ENCODE measurements at places on chromosomes 2 and 18.

- DNase-seq, result no peak
Observed at GRCh38 chr2:6011921-6012320, 319.7 kb downstream of the SOX11 start.

DNA sequence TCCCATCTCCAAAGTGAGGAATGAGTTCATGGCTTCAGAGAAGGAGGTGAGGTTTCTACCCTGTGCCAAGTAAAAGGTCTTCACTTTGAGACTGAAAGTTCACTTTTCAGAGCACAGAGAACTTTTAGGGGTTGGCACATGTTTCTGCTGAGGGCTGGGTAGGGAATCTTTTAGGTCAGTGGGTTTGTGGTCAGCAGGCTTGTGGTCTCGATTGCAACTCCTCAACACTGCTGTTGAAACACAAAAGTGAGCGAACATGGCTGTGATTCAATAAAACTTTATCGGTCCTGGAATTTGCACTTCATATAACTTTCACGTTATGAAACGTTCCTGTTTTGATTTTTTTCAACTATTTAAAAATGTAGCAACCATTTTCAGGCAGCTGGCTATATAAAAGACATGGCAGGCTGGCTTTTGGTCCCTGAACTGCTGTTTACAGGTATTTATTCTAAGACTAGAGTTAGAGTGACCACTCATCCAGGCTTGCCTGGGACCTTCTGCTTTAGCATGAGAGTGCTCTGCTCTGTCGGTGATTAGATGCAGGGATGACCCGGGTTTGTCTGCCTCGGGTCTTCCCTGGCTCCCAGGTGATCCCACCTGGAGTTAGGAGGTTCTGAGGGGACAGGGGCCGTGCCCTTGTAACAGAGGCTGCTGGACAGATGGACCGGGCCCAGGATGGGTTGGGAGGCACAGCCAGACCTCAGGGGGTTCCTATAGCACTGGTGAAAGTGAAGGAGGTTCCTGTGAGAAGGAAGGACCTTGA, 62.7 kb upstream of the TAF1B start:
- no peak for DNase-seq

GRCh38 chr2:54499661-54500060, 43.5 kb downstream of the SPTBN1 start:
- no peak for DNase-seq

GRCh38 chr2:3265981-3266924, 111.4 kb downstream of the EIPR1 start:
- no peak for DNase-seq

DNA sequence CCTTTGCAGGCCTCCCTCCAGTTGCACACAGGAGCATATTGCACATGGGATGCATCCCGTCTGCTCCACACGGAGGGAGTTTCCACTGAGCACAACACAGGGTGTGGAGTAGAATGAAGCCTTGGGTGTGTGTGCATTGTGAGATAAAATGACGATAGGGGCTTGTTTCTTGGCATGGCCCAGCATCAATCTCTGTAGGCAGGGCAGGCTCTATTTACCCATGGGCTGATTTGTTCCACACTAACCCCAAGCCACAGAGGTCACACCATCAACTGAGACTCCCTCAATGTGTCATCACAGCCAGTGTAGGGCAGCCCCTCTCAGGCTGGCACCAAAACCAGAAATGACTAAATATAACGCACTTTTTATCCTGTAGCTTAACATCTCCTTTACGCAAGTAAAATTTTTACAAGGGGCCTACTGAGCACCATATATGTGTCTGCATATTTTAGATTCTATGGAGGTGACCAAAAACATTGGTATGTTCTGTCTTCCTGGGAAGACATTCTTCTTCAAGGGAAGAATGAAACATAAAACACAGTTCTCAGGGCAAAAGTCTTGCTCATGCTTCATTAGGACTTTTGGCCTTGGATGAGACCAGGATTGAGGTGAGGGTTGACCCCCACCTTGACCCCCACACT, 2.7 kb upstream of the GKN1 start:
- DNase-seq, result no peak

DNA sequence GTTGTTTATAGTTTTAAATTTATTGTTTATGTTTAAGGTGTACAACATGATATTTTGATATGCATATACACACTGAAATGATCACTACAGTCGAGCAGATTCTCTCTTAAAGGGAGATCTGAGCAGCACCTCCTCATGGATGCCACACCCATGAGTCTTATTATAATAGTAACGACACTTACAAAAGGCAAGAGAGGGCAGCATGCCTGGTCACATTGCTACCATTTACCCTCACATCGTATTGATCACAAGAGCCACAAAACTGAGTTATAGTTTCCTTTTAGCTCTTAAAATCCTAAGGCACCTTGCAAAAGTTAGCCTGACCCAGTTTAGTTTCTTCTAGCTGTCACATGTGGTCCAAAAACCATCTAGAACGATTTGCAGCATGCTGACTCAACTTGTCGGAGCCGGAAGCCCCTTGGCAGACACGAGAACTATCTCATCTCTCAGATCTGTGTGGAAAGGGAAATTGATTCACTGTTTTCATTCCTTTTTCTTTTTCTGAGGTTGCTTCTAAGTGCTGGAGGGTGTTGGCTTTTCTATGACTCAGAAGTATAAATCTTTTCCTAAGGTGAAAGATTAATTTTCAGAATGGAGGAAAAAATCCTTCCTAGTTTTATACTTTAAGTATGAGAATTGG, 85.3 kb downstream of the CDC42EP3 start:
- peak; percentile 35 for DNase-seq

DNA sequence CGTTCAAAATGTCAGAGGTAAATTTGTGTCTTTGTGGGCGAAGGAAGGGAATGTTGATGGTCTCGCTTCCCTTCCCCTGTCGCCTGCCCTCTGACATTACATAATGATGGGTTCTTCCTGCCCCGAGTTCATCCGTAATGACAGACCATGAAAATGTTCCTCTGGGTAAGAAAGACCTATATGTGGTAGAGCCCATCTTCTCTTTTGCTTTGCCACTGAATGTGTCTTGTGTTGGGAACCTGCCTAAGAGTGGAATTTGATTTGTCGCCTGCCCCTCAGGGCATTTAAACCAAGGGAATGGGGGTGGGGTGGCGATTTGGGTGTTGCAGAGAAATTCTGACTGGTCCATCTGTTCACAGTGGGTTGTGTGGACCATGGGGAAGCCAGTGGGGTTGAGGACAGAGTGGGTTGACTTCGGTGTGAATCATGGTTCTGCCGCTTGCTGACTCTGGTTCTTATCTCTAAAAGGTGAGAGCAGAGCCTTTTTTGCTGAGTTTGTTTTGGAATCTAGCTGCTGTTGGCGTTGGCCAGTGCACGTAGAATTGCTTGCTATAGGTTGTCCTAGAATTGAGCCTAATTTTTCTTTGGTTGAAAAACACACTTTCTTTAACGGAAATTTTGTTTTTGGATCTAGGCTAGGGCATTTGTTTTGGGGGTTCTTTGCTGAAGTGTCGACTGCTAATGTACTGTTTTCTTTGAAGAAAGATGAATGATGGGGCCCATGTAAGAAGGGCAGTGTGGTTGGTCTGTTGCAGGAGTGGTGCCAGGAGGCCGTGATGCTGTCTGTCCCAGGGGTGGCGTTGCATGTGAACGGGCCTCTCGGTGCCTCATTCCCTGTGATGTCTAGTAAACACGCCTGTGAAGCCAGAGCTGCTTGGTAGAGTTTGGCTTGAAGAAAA, 1.3 kb downstream of the INPP4A start:
- DNase-seq, result no peak

DNA sequence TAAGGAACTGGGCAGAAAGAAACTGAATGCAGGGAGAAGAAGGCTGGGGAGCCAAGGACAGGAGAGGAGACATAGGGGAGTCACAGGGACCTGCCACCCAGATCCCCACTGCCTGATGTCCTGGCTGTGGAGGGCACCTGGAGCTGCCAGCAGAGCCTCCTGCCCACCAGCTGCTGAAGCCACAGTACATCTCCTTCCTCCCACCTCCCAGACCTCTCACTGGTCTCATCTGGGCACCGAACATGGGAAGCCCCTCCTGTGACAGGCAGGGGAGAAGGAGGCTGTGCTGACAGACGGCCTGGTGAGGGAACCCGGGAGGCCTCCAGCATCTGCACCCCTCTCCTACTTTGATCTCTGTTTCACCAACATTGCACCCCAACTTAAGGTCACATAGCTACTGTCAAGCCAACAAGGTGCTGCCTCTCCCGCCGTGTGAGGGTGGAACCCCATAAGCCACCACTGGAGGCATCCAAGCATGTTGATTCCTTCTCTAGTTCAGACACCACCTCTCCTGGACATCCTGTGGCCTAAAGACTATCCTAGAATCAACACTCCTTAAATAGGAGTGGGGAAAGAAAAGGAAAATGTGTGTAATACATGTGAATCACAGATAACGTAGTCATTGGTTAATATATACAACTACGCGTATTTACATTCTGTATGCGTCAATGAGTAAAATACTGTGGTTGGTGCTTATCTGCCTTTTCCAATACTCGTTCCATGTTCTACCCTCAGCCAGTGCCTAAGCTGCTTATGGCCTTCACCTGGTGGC, 3.5 kb upstream of the RNPEPL1 start:
- no peak for DNase-seq

- no peak for DNase-seq
Observed at GRCh38 chr18:582465-582864, 2.3 kb downstream of the CETN1 start.

DNA sequence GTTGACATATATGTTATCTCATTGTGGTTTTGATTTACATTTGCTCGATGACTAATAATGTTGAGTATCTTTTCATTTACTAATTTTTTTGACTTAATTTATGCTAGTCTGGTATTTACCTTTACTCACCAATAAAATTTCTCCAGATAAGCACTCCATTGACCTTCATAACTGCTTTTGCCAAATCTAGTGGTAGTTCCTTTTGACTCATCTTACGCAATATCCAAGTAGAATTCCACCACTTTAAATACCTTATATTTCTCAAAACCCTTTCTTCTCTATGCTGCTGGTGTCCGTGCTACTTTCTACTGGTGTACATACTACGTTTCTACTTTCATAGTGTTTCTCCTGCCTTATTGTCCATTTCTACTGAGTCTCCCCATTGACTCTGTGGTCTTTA, 407.6 kb upstream of the SPHKAP start:
- DNase-seq, result no peak

DNA sequence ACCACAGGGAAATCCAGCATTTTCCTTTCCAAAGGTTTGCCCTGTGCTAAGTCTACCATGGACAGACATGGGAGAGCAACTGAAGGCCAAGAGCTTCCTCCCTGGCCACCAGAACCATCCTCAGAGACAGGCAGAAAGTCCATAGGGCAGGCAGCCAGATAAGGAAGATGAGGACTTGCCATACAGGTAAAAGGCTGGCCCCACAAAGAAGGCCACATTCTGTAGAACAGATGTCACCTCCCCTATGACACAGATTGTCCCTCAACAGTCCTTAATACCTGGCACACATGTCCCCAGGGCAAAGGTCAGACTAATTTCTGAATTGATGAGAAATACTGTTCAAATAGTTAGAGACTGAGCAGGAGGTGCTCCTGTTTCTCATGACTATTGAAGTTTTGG, 52.0 kb downstream of the FECH start:
- DNase-seq, result no peak

- DNase-seq, result no peak
Observed at GRCh38 chr18:59646228-59646962, 50.8 kb downstream of the CCBE1 start.

DNA sequence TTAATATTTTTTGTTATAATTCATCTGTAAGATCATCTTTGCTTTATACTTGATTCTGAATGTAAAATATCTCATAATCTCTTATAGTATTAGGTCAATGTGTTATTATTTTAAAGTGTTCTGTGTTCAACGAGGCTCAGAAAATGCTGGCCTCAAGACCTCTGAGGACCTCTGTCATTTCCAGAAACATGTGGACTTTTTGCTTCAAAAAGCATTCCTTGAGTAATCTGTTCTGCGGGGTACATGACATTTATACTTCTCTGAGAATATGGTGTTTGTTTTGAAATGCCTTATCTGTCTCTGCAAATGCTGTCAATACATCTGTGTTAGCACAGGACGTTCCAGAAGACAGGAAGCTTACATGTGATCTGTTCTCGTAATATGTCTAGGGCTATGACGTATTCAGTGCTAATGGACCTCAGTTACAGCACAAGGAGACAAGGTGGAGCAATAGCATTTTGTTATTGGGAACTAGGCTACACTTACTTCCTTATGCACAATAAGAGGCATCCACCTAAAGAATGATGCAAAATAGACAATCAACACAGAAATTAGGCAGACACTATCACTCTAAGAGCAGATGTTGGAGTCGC, 37.6 kb upstream of the IL1RL1 start:
- no peak for DNase-seq

DNA sequence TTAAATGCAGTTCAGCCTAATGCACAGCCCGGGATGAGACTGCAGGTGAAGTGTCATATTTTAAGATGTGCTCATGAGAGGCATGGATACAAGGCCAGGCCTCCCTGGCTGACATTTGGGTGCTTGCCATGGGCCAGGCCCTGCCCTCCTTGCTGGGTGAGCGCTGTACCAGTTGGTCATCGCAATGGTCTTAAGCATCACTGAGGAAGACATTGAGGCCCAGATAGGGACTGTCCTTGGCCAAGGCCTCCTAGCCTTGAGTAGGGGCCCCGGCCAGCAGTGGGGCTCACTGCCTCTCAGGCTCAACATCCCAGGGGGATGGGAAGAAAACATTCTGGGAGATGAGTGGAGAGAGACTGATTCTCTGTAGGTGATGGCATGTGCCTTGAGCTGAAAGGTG, 184.3 kb downstream of the SH3RF3 start:
- DNase-seq, result no peak

DNA sequence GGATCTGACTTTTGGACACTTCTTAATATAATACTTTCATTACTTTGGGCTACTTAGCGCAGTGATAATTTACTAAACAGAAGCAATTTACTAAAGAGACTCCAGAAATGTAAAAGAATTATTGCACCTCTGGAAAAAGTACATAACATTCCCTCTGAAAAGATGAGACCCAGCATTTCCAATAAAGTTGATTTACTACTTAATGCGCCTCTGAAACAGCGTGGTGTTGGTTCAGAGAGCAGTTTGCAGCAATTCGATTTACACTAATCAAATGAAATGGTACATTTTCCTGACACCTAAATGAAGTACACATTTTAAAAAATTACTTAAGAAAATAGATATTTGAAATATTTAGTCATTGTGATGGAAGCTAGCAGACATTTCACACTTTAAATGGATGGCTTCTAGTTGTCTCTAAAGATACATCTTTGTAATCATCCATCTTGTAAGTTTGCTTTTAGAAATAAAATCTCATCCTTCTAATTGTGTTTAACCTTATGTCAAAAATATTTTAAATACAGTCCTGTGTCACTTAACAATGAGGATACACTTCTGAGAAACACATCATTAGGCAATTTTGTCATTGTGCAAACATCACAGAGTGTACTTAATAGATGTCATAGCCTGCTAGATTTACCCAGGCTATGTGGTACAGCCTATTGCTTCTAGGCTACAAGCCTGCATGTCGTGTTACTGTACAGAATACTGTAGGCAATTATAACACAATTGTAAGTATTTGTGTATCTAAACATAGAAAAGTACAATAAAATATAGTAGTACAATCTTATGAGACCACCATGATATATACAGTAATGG, 284.6 kb upstream of the UBE2E3 start:
- DNase-seq, result no peak

DNA sequence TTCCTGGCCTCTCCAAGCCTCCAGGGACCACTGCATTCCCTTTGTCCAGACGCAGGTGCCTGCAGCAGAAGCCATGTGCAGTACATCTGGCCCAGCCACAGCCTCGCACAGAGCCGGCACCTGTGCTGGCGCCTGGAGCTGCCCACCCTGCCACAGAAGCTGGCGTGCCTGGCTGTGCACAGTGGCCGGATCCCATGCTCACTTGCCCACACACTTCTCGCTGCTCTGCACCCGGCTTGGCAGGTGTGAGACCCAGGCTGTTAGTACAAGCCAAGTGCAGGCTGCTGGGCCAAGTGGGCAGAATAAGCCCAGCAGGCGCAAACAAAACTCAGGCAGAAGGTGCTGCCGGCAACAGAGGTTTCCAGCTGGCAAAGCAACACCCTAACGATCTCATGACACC, 124.5 kb upstream of the CCDC150 start:
- no peak for DNase-seq

Data from stimulated activated CD4-positive, alpha-beta T cell treated with anti-CD3 and anti-CD28 coated beads, Interleukin-15, amount 100 ng/mL, for 1 hour (primary cell).